Stimulated activated CD8-positive, alpha-beta memory T cell treated with anti-CD3 and anti-CD28 coated beads, Interleukin-7, amount 100 ng/mL, for 24 hours (primary cell): ENCODE measurements at places on chromosomes 4 and X.

DNA sequence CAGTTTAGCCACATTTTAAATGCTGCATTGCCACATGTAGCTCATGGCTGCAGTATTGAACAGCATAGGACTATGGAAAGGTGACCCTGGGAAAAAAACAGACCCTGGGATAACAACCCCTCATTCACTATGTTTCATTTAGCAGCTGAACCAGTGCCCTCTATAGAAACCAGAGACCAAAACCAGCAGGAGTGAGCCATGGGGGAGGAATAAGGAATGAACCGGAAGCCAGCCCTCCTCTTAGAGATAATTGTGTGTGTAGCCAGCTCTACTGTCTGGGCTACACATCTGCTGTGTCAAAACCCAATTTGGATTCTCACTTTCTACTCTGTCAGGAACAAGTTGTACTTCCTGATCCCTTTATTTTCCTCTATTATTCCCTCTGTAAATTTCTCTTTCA lies 158.5 kb upstream of the S100G start:
- no peak for DNase-seq

DNA sequence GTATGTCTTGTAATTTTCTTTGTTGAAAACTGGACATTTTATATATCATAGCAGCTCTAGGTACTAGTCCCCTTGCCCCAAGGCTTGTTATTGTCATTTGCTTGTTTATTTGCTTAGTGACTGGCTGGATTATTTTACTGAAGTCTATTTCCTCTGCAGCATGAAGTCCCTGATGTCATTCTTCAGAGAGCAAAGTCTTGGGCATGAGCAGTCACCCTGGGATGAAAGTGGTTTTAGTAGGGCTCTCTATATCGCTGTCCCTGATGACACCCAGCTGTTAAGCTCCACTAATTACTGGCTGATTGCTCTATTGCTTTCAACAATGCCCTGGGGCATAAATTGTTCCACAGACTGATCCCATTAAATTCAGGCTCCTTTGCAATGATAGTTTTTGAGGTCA lies 113.5 kb upstream of the USP9X start:
- DNase-seq, result no peak

DNA sequence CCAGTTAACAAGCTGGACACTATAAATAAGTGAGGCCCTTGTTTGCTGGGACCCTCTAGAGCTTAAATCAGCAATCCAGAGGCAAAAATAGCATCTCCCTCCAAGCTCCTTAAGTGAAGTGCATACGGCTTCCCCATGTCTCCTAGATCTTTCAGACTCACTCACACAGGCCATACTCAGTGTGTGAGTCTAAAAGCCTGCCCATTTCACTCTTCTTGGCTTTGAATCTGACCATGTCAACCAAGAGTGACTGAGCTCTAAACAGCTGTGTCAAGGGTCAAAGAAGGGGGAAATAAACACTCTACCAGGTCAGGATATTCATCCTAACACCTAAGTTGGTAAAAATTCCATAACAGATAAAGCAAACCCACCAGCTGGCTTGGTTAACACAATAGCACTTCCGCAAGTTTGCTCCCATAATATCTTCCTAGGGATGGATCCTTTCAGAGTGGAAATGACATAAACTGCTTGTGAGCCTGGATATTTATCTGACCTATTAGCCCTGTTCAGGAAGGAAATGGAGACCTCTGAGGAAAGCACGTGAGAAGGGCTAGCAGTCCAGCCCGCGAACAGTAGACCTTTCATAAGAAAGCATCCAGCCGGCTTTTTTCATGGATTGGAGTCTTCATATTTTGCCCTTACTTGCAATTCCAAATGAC lies 65.6 kb downstream of the MID1 start:
- DNase-seq, result no peak

GRCh38 chr4:139893801-139894200 lies 228.2 kb downstream of the MGST2 start:
- DNase-seq, result no peak

DNA sequence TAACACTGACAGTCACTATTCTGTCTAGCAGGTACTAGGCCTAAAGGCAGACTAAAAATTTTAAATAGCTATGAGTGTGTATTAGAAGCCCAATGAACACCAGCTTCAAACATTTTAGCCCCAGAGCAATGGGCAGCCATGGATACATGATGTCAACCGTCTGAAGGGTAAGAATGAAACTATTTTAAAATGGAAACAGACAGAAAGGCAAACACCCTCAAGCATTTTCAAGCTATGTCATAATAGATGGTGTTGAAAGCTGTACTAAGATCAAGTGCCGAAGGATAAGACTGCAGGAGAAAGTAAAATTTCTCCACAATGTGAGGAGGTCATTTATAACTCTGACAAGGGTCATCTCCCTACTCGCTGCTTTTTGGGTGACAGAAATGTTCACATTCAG lies 225.0 kb downstream of the COL25A1 start:
- no peak for DNase-seq

DNA sequence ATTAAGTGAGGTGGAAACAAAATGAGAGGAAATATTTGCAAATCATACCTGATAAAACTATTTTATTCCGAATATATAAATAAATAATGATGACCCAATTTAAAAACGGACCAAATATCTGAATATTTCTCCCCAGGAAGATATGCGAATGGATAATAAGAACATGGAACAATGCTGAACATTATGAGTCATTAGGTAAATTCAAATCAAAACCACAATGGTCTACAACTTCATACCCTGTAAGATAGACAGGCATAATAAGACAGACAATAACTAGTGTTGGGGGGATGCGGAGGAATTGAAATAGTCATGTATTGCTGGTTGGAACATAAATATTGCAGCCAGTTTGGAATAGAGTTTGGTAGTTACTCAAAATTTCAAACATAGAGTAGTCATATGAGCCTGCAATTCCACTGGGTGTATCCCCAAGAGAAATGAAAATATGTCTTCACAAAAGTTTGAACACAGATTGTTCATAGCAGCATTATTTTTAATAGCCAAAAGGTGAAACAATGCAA lies 47.6 kb upstream of the DRP2 start:
- no peak for DNase-seq

GRCh38 chrX:42020225-42020624 lies 96.9 kb upstream of the CASK start:
- no peak for DNase-seq

DNA sequence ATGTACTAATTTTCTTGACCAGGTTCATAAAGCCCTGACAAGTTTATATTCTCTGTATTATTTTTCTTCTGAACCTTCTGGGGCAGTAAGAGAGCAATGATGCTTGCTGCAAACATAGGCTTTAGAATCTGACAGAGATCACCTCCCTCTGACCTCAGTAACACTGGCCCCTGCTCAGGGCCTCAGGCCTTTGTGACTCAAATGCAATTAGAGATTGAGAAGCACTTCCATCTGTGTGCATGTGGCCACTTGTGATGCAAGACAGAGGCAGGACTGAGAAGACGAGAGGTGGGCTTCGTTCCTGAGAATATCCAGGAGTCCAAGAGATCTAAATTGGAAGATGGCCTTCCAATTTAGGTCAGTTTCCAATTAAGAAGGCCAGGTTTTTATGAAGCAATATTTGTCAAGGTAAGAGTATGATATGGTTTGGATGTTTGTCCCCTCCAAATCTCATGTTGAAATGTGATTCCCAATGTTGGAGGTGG lies 82.8 kb upstream of the VEGFC start:
- no peak for DNase-seq

DNA sequence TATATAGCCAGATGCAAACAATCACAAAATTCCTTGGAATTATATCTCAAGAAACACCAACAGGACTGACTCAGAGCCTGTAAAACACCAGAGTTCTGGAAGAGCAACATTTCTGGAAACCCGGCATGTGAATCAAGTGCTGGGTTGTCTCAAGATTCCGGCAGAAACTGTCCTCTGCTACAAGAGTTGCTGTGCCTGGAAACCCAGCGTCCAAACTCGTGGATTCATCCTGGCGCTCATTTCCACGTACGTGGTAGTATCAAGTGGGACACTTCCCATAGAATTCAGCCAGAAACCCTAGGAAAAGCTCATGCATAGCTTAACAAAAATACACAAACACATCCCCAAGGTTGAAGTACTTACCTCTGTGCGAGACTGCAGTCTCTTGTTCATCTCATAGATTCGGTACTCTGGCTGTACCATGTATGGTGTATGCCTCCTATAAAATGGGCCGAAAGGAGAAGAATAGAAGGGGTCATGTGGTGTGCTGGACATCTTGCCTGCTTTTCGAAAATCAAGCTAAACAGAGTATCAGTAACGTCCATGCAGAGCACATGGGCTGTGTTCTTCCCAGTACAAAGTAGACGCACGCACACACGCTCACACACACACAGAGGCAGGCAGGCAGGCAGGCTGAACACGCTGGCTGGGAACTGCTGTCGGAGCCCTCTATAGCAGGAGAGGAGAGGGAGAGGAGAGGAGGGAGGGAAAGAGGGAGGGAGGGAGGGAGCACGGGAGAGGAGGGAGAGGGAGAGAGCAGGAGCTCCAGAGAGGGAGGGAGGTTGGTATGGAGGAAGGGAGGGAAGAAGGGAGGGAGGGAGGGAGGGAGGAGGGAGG lies at the start of gene LDB2:
Gene LDB2 (minus strand): TSS at position 655 of the 837 bp plus-strand sequence.
- no peak for DNase-seq

DNA sequence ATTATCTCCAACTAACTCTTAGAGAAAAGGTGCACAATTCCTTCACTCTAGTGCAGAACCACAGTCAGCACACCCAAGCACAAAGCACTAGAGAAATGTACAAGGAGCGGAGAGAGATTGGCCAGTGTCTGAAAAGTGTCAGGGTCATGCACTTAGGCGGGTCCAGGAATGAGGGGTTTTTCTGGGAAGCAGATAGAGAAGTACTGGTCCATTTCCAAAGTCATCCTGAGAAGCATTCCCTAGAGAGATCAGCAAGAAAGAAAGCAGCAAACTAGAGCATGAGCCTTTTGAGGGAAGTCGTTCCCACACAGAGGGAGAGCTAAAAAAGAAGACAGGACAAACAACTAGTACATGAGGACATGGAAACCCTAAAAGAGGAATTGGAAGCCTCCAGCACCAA lies 168.1 kb upstream of the MAP3K15 start:
- no peak for DNase-seq

DNA sequence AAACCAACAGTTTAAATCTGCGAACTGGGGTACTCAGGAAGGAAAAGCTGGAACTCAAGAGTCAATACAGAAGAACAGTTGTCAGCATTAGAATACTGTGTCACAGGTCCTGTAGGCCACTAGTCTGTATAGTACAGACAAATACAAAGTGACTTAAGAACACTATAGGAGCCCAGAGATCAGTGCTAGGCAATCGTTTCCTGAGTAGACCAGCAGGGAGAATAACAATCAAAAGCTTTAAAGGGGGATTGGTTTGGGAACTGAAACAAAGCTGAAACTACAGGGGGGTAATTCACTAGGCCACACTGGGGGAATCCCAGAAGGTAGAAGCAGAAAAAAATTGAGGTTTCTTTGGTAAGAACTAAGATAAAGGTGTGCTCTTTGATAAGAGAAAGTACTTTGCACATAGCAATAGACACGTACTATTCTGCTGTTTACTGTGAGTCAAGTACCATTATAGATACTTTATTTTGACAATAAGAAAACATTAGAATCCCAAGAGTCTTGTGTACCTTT lies 339.7 kb downstream of the PCDH19 start:
- DNase-seq, result no peak

DNA sequence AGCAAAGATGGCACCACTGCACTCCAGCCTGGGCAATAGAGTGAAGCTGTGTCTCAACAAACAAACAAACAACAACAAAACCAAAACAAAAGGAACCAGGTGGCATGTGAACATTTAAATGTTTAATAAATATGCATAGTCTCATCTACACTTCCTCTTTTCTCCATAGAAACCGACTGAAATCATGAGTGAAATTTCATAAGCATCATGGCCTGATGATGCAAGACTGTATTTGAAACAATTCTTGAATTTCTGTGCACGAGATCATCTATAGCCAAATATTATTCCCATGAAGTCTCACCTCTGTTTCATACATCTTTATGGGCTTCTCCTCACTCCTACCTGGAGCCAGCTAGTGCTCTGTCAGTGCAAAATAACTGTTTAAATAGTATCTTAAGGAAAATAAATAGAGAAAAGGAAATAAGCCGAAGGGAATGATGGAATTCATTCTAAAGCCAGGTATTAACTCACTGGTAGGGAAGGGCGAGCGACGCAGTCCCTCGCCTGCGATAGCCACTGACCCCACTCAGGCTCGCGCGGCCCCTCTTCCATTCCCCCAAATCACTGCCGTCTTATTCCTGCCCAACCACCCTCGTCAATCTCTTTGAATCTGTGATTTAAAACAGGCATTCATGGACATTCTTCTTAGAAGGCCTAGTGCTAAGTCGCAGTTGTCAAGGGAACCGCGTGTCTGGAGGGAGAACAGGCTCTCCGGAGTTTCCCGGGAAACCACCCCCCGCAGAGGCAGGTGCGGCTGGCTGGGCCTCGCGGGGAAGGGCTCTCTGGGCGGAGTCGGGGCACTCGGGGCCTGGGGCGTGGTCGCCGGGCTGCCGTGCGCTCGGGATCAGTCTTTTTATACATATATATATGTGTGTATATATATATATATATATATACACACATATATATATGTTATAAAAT lies 52.4 kb upstream of the TRIM2 start:
- peak; percentile 16 for DNase-seq

- no peak for DNase-seq
Observed at GRCh38 chr4:146379744-146380143, 142.0 kb downstream of the SLC10A7 start.

DNA sequence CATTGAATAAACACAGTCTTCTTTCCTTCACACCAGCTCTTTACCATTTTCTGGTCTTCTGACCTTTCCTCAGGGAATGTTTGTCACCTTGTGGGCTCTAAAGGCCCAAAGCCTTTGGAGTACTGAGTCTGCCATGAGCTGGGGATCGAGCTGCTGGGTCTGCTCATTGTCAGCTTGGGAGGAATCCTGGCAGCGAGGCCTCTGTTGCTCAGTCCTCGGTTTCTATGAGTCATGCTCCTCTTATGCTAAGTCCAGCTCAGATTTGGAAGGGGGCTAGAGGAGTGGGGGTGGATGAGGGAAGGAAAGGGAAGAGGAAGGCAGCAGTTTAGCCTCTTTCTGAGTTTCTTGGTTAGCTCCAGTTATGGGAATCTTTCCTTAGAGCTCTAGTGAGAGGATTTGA lies 31.1 kb downstream of the NHSL2 start:
- DNase-seq, result no peak

GRCh38 chrX:118254611-118255010 lies 91.3 kb upstream of the WDR44 start:
- DNase-seq, result no peak

DNA sequence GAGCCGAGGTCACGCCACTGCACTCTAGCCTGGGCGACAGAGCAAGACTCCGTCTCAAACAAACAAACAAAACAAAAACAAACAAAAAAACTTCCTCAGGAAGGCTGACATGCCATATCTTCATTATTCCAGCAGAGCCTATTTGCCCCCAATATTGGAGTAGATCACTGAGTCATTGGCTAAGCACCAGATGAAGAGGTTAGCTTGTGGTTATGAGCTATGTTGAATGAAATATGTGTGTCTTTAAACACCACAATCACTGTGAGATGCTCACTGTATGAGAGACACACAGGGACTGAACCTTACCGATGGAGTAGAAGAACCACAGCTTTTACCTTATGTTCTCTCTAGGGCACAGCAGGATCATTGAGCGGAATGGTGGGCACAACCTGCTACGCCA lies 122.1 kb upstream of the EOLA2 start:
- no peak for DNase-seq

- no peak for DNase-seq
Observed at GRCh38 chr4:130214268-130214667, 1118.3 kb downstream of the C4orf33 start.

GRCh38 chr4:169098532-169098931 lies 88.5 kb upstream of the CBR4 start:
- DNase-seq, result no peak
